ENCODE measurements at places on chromosomes 11 and 22. TPM values are rescaled to one million over a fixed set of nuclear protein-coding genes. Genes with fewer than 3 reads are reported as not detected.
A peak's percentile ranks its signal among the peaks of the same experiment; 100 is the strongest.

DNA sequence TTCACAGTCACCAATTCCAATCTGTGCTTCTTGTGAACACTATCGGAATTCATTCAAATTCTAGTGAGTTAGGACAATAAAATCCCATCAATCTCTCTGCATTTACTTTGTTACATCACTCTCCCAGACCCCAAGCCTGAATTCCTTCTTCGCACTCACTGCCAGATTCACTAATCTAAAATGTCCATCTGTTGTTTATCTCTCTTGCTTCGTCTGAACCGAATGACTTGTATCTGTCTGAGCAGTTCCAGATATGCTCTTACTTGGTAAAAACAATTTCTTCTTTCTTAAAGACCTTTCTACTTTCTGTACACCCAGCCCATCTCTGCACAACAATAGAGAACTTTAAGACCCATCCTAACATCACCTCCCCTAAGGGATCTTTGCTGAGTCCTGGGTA lies 7.0 kb downstream of the MMP10 start:
- no peak for DNase-seq

DNA sequence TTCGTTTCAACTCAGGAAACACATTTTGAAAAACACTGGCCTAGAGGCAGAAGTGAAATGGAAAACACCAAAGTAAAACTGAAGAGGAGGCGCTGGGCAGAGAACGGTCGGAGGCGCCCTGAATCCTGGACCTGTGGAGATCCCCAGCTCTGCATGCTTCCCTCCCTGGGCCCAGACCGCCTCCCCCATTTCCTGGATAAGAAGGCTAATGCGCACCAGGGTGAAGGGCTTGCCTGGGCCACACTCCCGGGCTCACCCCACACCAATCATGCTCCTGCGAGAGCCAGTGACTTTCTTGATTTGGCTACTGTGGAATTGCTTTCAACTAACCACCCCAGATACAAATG lies 167.1 kb downstream of the CRYBB2 start:
- DNase-seq: no peak

DNA sequence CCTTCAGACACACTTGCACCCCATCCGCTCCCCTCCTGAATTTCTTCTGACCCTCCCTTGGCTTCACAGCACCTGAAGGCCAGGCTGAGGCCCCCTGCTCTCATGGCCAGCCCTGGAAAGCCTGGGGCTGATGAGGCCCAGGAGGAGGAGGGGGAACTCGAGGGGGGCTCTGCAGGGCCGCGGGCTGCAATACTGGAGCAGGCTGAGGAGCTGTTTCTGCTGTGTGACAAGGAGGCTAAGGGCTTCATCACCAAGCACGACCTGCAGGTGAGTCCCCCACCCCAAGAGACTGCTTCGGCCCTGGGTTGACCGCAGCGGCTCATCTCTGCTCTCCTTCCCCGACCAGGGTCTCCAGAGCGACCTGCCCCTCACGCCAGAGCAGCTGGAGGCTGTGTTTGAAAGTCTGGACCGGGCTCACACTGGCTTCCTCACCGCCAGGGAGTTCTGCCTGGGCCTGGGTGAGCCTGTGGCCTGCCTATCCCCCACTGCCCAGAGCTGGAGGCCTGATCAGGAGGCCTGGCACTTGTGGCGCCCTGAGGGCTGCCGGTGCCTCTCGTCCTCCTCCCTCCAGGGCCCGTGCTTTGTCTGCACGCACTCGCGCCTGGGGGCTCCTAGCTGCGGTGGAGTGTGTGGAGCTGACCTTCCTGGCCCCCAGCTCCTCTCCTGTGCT lies 922 bp downstream of the CRACR2B start:
- no peak for DNase-seq

- DNase-seq: no peak
These were observed 4.9 kb upstream of the FLI1 start for GRCh38 chr11:128688896-128689546.

DNA sequence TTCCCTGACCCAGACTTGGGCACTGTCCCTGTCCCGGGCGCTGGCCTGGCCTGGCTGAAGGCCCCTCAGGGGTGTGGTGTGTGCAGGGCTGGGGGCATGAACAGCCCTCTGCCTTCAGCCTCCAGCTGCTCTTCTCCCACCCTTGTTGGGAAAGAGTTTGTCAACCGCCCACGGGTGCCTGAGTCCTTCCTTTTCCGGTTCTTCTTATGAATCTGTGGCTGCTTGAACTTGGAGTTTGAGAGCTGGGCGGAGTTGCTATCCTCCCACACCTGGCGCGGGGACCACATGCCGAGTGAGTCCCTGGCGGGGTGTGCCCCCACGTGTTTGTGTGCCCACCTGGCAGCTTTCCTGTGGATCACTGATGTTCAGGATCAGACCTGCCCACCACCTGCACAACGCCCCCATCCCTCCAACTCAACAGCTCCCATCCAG lies 13.4 kb downstream of the NFAM1 start:
- DNase-seq: no peak

DNA sequence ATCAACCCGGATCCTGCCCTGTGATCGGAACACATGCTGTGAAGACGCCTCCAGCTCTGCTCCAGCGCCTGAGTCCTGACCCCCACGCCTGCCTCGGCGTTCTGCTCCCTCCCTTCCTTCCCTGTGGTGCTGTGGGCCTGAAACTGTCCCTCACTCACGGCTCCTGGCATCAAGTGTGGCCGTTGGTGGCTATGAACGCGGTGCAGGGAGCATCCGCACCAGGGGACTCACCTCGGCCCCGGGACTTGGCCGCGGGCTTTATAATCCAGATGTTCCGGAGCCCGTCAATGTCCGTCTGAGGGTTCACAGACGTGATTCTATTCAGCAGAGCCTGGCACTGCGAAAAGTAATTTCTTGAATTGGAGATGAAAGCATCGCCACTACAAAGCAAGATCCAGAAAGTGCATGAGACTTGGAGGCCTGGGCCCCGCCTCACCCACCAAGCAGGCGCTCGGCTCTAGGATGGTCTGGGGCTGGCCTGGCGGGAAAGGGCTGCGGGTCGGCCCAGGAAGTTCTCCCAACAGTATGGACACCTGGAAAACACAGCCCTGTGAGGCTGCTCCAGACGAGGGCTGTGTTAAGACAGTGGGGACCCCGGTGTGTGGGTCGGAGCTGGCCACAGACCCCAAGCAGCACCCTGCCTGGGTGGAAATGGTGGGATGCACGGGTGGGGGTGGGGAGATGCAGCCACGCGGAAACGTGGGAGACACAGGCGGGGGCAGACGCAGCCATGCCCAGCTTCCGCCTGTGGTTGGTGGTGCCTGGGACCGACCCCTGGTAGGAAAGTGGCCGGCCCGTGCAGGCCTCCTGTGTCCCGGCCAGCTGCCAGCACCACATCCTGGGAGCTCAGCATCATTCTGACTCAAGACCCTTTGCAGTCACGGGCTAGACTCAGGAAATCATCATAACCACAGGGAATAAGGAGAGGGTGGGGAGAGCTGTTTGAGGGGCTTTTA lies 21.8 kb upstream of the IL17REL start:
- DNase-seq: no peak

GRCh38 chr11:109037856-109038780 lies 373.2 kb downstream of the DDX10 start:
- no peak for DNase-seq

DNA sequence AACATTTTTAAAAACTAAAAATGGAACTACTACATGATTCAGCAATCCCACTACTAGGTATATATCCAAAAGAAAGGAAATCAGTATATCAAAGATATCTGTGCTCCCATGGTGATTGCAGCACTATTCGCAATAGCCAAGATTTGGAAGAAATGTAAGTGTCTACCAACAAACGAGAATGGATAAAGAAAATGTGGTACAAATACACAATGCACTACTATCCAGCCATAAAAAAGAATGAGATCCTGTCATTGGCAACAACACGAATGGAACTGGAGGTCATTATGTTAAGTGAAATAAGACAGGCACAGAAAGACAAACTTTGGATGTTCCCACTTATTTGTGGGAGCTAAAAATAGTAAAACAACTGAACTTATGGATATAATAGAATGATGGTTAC lies 575.9 kb upstream of the CCDC90B start:
- no peak for DNase-seq

Gene E2F8
- total RNA-seq: 38.1 TPM

DNA sequence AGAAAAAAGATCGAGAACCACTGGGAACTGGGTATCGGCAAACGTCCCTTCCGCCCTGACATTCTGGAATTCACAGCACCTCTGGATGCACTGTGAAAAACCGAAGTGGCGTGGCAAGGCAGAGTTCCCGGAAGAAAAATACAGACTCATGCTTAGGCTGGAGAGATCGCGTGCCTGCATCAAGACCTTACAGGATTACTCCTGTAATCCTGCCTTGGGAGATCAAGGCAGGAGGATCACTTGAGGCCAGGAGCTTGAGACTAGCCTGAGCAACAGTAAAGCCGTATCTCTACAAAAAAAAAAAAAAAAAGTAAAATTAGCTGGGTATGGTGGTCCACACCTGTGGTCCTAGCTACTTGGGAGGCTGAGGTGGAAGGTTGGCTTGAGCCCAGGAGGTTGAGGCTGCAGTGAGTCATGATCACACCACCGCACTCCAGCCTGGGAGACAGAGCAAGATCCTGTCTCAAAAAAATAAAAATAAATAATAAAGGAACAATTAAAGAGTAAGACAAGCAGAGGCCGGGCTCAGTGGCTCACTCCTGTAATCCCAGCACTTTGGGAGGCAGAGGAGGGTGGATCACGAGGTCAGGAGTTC lies 19.9 kb upstream of the TEF start:
- DNase-seq: no peak

- DNase-seq: peak; percentile 58
These were observed 17.5 kb downstream of the MACROD1 start for GRCh38 chr11:64148226-64148916.

DNA sequence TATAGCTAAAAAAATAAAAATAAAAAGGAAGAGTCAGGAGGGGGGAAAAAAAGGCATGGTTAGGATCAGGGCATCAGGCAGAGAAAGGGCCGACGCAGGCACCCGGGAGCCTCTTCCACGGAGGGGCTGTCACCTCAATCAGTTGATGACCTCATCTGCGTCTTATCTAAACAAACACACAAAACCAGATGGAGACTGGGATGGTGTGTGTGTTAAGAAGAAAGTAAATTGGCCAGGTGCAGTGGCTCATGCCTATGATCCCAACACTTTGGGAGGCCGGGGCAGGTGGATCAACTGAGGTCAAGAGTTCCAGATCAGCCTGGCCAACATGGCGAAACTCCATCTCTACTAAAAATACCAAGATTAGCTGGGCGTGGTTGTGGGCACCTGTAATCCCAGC lies 63.6 kb downstream of the DHCR7 start:
- no peak for DNase-seq

GRCh38 chr11:19842505-19842904 lies 129.9 kb downstream of the NAV2 start:
- no peak for DNase-seq

Gene POU2AF2
- not detected for total RNA-seq

DNA sequence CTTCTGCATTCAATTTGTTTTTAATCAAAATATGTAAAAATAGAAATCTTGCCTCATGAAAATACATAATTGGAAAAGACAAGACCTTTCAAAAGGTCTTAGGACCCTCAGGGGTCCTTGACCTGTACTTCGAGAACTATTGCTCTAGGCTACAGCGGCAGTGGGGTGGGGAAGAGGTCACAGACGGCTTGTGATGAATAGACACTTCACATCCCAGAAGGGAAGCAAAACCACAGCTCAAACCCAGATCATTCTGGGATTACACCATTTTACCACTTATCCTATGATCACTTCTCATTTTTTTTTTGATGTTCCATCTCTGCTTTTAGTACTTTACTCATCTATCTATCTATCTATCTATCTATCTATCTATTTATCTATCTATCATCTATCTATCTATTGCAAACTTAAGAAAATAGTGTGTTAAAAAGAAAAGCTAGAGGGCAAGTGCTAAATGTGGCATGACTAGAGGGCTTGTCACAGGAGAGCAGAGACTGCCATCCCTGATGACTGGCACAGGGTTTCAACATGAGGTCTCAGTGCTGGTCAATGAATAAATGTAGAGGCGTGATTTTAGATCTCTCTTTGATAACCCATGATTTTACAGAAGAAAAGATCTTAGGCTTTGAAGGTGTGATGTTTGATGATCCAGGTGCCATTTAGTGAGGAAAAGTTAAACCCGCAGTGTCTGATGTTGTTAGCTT lies 37.1 kb downstream of the RNF141 start:
- DNase-seq: no peak
